ENCODE measurements at places on chromosomes 6 and 20.

GRCh38 chr6:1841136-1841535 is 231.4 kb downstream of the FOXC1 start:
- DNase-seq = no peak

GRCh38 chr6:87728706-87729105 is 26.7 kb upstream of the AKIRIN2 start:
- no peak for DNase-seq

DNA sequence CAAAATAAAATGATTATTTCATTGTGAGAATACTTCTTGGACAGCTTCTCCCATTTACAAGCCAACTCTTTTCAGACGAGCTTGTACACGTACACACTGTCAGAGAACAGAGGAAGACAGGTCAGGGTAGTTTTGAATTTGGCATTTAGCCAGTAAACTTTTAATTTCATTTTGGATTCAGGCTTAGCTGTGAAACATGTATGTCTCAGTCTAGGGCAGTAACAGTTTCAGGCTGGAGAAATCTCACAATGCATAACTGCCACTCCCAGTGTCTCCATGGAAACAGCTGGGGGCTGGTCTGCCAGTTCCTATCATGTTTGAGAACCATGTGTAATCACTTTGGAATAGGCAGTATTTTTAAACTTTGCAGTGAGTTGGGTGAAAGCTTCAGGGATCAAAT is 22.0 kb upstream of the QKI start:
- peak; percentile 65 for DNase-seq

DNA sequence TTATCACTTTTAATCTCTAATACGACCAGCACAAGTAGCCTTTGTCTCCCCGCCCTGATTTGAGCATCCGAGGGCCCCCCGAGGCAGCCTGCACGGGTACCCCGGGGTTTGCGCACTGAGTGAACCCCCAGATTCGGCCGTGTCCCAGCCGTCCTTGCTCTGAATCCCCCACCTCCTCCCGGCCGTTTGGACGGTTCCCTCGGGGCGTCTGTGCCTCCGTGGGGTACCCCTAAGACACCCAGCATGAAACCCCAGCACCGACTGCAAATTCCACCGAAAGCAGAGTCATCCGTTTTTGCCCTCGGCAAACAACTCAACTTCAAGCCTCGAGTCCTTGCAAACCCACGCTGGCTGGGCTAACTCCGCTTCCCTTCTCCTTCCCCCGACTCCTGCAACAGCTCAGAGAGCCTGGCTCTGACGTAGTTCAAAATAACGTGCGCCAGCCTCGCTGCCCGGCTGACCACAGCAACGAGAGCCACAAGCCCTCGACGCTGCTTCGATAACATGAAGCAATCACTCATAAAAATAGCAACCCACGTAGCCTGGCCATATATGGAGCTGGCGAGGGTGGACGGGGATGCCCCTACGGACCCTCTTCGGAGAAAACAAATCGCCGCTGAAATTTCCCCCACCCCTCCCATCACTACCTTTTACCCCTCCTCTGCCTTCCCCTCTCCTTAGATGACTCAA is 764 bp upstream of the SNAP25 start:
- DNase-seq = peak; percentile 37

- no peak for DNase-seq
Observed at GRCh38 chr20:46093531-46093930, 3.8 kb upstream of the NCOA5 start.

DNA sequence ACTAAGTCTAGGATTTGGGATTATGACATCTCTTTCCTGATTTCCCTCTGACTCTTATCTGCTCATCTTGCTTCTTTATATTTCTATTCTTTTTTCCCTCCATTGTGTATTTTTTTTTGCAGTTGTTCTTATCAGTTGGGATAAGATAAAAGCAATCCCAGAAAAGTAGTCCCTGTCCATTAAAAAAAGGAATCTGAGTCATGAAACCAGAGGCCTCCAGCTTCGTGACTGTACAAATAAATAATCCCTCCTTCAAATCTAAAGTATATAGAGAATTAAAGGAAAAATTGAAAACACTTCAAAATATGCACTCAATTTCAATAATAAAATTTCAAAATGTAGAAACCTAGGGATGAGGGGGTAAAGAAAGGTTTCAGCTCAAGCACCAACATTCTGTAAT is 317.8 kb upstream of the NT5E start:
- DNase-seq = no peak

All from body of pancreas (tissue), 4 donors.